ENCODE measurements at places on chromosomes 2 and 18.
A peak's percentile ranks its signal among the peaks of the same experiment; 100 is the strongest.

- no peak for DNase-seq
Observed at GRCh38 chr2:226227341-226227740, 572.3 kb downstream of the IRS1 start.

- DNase-seq = no peak
Observed at GRCh38 chr2:151037434-151037833, 224.2 kb downstream of the RBM43 start.

DNA sequence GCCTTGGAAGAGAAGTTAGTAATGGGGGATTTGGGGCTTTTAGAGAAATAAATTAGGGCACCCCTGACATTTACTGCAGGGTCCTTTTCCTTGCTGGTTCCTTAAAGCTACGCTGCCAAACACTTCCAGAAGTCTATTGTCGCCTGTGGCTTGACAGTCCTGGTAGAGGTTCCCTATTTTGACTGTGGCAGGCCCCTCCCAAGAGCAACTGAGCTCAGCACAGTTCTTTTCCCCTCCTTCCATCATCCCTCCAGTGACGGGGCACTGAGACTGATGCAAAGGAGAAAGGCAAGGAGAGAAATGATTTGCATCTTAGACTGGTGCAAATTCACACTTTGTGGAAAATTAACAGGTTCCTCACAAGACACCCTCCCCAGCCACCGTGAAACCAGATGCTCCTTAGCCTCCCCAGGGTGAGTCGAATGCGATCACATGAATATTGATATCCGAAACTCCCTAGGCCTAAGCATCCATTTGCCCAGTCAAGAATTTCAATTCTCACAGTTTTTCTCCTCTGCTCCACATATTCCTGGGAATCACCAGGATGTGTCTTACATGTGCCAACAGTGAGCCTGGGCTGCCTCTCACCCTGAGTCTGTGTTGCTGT is 45.4 kb downstream of the RABL2A start:
- no peak for DNase-seq

DNA sequence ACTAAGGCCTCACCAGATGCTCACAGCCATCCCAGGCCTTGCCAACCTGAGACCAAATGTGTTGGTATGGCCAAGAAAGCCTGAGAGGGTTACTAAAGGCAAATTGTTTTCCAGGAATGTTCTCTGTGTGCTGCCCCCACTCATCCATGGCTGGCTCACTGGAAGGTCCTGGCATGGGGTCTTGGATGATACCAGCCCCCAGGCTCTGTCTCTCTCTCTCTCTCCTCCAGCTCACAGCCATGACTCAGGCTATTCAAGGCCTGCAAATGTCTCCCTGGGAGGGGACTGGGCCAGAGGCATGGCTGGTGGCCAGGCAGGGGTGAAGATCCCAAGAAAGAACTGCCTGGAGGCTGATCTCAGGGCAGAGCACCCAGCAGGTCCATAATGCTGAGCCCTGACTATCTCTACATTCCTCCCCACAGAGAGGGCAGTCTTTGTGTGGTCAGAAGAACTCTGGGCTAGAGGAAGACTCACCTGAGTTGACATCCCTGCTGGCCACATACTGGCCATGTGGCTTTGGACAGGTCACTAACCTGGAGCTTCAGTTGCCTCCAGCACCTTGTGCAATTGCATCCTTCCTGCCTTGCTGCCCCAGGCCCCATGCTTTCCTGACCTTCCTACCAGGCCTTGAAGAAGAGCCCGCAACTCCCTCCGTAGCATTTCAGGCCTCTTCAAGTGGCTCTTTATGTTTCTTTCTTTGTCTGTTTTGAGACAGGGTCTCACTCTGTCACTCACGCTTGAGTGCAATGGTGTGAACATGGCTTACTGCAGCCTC is 150.4 kb downstream of the ZFP36L2 start:
- no peak for DNase-seq

- no peak for DNase-seq
Observed at GRCh38 chr2:231597627-231598026, 5.0 kb downstream of the TEX44 start.

GRCh38 chr2:178874529-178875240 is 67.5 kb upstream of the TTN start:
- DNase-seq = no peak

DNA sequence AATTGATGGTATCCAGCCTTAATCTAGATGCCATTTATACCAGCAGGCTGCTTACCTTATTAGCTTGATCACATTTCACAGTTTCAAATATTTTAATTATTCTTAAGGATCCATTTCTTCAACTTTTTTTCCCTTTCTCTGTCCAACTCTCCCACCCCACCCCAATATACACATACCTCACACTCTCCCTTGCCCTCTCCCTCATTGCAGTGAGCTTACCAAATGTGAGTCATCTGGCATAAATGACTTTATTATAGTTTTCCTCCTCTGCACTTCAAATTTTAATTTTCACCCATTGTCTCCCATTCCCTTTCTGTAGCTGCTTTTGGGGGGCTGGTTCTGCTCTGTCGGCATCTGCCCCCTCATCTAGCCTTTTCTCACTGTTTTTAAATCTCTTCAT is 12.9 kb downstream of the HTR2B start:
- DNase-seq = no peak

- no peak for DNase-seq
Observed at GRCh38 chr18:47175283-47175897, 774 bp downstream of the IER3IP1 start.

GRCh38 chr2:98809116-98809515 is 78.2 kb upstream of the MGAT4A start:
- DNase-seq = no peak

DNA sequence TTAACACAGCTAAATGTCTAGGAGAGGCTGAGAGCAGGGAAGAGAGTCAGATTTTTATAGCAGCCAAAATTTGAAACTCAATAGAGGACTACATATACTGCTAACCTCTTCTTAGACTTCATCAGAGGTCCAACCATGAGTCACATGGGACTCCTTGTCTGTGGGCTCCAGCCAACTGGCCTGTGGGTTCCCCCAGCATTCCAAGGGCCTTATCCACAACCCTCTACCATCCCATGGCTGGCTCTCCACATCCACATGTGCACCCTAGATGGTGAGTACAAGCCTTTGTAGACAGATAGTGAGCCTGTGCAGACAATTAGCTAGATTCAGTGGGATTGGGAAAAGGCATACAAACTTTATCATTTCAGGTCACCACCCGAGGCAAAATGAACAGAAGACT is 901.9 kb upstream of the ZEB2 start:
- DNase-seq = no peak

DNA sequence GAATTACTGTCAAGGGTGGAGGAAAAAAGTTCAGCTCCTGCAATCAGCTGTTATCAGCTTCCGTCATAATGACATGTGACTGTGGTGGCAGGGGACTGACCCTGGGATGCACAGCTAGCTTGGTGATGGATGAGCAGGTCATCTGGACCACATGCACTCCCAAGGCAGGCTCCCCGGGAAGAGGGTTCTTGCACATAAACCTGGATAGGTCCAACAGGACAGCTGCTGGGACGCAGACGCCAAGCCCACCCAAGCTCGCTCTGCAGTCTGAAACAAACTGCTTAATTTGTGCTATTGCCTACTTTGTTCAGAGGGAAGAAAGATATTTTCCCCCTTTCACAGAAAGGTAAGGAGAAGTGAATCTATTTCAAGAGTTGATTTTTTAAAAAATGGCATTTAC is 30.2 kb downstream of the FAM178B start:
- no peak for DNase-seq

GRCh38 chr2:209977386-209978239 is 24.8 kb upstream of the RPE start:
- peak; percentile 71 for DNase-seq

DNA sequence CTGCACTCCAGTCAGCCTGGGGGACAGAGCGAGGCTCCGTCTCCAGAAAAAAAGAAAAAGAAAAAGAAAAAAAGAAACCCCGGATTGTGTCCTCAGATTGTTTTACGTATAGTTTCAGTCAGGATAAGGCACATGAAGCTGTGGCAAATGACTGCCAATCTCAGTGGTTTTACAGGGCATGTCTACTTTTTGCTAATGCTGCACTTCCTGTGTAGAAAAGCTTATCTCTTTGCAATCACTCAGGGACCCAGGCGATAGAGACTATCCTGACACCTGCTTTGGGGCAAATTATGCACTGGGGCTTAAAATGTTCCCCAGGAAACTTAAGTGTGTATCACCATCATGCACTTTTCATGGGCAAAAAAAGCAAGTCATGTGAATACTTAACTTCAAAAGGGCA is 103.7 kb upstream of the MEIS1 start:
- DNase-seq = no peak

DNA sequence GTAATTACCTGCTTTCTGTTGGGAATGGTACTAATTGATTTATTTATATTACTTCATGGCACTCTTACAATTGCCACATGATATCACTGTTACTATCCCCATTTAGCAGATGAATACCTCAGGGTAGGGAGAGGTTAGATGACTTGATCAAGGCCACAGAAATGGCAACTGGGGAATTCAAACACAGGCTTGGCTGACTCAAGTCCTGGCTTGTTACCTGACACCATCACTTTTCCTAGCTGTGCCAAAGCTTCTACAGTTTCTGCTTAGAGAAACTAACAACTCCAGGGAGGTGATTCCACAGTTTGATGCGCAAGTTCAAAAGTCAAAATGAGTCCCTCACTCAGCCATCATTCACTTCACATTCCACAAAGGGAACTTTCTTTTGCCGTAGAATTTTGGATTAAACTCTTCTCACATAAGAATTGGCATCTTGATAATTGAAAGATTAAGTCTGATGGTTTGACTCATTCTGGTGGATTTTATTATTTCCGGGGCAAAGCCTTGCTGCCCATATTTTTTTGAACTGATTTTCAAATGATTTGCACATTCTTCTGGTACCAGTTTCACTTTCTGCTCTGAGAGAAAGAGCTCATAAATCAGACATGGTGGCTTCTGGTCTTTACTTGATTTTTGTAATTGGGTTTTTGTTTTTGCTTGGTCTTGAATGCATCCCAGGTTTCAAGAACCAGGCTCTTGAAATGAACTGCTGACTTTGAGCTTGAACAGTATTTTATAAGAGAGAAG is 656.8 kb downstream of the BCL11A start:
- no peak for DNase-seq

GRCh38 chr2:96267159-96267971 is 1.3 kb downstream of the CIAO1 start:
- peak; percentile 69 for DNase-seq

- no peak for DNase-seq
Observed at GRCh38 chr18:68494802-68495581, 219.9 kb downstream of the TMX3 start.

DNA sequence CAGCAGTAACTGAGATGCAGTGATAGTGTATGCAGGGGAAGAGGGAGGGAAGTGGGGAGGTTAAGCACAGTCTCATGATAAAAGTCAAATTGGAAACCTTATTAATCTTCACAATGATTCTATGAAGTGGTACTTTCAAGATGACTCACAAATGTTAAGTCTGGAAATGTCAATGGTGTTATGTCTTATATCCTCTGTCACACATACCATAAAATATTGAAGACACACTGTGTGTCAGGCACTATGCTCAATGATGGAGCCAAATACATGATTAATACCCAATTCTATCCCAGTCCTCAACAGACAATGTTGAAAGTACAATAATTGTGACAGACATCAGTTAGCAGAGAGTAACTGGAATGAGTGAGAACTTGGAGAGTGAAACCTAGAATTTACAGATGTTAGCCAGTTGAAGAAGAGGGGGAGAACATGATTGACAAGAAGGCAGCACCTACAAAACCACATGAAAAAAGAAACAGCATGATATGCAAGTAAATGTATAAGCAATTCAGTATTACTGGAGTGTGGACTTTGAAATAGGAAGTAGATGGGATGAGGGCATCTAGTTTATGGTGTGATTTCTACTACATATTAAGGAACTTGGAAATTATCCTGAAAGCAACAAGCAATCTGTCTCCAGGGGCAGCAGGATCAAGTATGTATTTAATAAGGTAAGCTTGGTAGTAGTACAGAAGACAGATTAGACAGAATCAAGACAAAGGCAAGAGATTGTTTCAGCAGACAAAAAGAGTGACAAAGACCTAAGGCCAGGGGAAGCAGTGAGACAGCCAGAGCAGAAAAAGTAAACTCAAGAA is 107.6 kb downstream of the STRN start:
- DNase-seq = no peak

DNA sequence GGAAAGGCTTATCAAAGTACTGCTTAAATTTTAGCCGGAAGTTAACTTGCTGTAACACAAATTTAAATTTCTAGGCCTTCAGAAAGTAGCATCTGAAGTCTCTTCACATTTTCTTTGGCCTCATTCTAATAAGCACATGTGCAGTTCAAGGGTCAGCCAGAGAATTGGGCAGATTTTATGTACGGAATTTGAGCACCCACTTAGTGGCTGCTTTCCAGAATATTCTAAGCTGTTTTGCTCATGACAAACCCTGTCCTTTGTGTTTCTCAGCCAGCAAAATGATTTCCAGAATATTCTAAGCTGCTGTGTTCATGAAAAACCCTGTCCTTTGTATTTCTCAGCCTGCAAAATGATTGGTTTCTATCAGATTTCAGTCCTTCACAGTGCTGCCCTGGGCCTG is 225.0 kb upstream of the DOK6 start:
- no peak for DNase-seq

DNA sequence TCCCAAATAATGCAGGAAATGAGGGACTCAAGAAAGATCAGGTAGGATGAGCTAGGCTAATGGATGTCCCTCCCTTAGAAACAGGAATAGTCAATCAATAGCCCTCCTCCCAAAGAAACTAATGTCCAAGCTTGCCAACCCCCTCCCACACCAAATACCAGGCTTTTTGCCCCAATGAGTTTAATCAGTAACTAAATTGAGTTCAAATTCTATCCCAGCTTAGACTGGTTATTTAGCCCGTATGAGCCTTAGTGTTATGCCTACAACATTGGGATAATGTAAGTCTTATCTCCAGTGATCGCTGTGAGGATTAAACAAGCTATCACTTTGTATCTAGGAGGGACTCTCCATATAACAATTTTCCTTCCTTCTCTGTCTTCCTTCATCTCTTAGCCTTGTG is 310.7 kb downstream of the DPP10 start:
- DNase-seq = no peak

DNA sequence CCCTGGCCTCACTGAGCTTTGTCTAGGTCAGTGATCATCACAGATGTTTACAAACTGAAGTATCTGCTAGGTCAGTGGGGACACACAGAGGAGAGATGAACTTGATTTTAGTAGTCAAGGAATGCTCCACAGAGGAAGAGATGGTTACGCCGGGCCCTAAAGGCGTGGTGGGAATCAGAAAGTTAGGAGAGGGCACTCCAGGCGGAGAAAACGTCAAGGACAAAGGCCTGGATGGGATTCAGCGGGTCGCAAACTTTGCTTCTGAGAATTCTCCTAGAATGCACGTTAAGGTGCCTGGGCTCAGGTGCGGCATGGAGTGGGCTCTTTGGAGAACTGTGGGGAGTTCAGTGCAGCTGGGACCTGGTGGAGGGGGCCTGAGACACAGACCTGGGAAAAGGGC is 78.8 kb downstream of the TMEM17 start:
- DNase-seq = no peak
